ENCODE measurements at places on chromosomes 12 and 14. TPM values are rescaled to one million over a fixed set of nuclear protein-coding genes. Genes with fewer than 3 reads are reported as not detected.
A peak's percentile ranks its signal among the peaks of the same experiment; 100 is the strongest.

Gene TAS2R50
- total RNA-seq = 2.2 TPM

DNA sequence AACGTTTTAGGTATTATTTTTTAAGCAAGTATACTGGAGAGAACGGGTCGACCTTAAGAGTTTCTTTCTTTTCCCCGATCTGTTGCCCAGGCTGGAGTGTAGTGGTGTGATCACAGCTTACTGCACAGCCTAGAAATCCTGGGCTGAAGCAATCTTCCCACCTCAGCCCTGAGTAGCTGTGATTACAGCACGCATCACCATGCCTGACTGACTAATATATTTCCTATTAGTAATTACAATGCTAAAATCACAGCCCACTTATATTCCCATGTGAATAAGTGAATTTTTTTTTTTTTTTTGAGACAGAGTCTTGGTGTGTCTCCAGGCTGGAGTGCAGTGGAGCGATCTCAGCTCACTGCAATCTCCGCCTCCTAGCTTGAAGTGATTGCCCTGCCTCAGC, 50.4 kb downstream of the DICER1 start:
- no peak overlapping the region for H3K27ac ChIP-seq
- H3K4me3 ChIP-seq = no peak overlapping the region
- no peaks in the 10 kb centered on the region for H3K27me3 ChIP-seq
- H3K36me3 ChIP-seq = no peaks in the 10 kb centered on the region
- DNase-seq = no peak

DNA sequence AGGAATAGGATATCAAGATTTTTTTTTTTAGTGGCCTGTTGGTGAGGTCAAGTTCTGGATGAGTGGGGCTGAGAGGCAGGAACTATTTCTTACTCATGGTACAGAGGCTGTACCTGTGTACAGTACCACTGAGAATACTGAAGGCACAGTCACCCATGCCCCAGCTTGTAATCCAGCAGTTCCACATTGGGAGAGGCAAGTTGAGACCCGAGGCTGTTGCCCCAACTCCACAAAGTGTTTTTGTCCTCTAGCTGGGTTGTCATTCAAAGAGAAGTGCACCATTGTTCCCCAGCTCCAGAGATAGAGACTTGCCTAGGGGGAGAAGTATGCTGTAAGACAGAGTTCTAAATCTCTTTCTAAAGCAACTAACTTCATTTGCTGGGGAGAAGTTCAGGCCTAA, 38.7 kb downstream of the ARID2 start:
- DNase-seq = no peak
- no peak overlapping the region for H3K4me3 ChIP-seq
- H3K27ac ChIP-seq = no peak overlapping the region

GRCh38 chr12:76455582-76456345, 103.8 kb downstream of the OSBPL8 start:
- H3K36me3 ChIP-seq = no peaks in the 10 kb centered on the region
- H3K27me3 ChIP-seq = no peaks in the 10 kb centered on the region
- H3K4me3 ChIP-seq = no peak overlapping the region
- H3K27ac ChIP-seq = no peak overlapping the region
- no peaks in the 10 kb centered on the region for H3K4me1 ChIP-seq

- H3K27ac ChIP-seq = no peak overlapping the region
- H3K27me3 ChIP-seq = no peaks in the 10 kb centered on the region
- DNase-seq = no peak
- H3K4me1 ChIP-seq = no peaks in the 10 kb centered on the region
Observed at GRCh38 chr12:49208146-49208545, 19.3 kb upstream of the TUBA1A start.

GRCh38 chr14:105060751-105061427, 4.3 kb downstream of the GPR132 start:
- peak overlapping the region; percentile 17 for H3K4me3 ChIP-seq
- peak overlapping the region; percentile 61 for H3K27ac ChIP-seq
- H3K36me3 ChIP-seq = no peaks in the 10 kb centered on the region
- no peaks in the 10 kb centered on the region for H3K4me1 ChIP-seq
- H3K27me3 ChIP-seq = no peaks in the 10 kb centered on the region
